ENCODE measurements at places on chromosomes 7 and 10. TPM values are rescaled to one million over a fixed set of nuclear protein-coding genes. Genes with fewer than 3 reads are reported as not detected.

- DNase-seq: no peak
Measured at GRCh38 chr7:91778416-91778815, 102.1 kb downstream of the MTERF1 start.

- DNase-seq: peak; percentile 38
Measured at GRCh38 chr7:13991791-13992595, 2.5 kb upstream of the ETV1 start.

GRCh38 chr10:77146712-77147336 lies 490.8 kb downstream of the KCNMA1 start:
- DNase-seq: no peak

- no peak for DNase-seq
Measured at GRCh38 chr7:4134204-4134603, 547.9 kb upstream of the FOXK1 start.

GRCh38 chr10:122503886-122504609 lies 42.7 kb downstream of the HTRA1 start:
- peak; percentile 60 for DNase-seq

GRCh38 chr7:80623503-80624252 lies 14.8 kb upstream of the CD36 start:
- no peak for DNase-seq

- DNase-seq: no peak
Measured at GRCh38 chr7:2120841-2121830, 111.6 kb downstream of the MAD1L1 start.

DNA sequence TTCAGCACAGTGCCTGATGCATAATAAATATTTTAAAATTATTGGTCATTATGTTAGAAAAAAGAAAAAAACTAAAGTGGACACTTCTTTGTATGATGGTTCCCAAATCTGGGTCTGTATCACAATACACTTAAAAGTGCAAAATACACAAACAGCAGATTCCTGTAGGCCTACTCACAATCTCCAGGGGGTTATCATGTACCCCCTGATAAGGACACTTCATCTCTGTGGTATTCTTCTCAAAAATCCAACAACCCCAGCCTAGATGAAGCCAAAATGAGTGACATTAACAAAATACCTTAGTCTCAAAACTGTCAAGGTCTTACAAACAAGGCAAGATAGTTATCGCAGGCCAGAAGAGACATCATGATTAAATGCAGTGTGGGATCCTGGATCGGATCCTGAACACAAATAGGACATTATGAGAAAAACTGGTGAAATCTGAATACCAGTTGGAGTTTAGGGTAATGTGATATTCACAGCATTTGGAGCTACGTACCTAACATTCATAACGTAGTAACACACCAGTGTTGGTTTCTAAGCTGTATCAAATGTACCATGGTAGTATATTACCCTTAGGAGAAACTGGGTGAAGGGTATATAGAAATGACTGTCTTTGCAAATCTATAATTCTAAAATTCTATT lies 45.2 kb downstream of the NSUN6 start:
- no peak for DNase-seq

DNA sequence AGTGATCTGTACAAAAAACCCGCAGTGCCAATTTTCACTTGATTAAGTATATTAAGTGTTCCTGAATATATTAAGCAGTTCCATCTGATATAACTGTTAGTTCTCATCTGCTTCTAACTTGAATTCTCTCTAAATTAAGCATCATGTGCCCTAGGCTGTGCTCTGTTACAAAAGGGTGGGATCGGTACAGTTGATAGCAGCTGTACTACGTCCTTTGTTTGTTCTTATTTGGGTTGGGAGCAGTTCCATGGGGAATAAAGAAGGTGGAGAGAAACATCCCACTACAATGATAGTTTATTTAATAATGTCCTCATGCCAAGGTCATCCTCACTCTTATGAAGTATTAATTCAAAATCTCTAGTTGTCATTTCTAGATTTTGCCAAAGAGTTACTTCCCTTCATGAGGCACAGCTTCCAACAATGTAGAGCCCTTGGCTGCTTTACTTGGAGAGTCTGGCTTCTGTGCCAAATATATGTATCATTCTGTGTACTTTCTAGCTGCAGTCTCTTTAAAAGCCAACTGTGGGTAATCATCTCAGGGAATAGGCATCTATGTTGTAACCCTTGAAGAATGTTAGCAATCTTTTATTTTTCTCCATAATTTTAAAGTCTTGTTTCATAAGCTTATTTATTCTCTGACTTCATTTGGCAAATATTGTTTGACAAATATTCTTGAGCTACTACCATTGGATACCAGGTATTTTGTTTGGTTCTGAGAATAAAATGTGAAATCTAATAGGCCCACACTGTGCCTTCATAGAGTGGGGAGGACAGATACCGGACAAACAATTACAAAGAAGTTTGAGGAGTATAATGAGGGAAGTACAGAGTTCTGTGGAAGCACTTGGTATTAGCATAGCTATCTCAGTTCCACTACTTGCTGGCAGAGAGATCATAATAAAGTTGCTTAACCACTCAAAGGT lies 22.4 kb upstream of the AHR start:
- DNase-seq: peak; percentile 42

GRCh38 chr10:24958721-24959381 lies 6.4 kb upstream of the PRTFDC1 start:
- peak; percentile 84 for DNase-seq

GRCh38 chr7:92602352-92603088 lies 12.3 kb upstream of the FAM133B start:
- DNase-seq: no peak

DNA sequence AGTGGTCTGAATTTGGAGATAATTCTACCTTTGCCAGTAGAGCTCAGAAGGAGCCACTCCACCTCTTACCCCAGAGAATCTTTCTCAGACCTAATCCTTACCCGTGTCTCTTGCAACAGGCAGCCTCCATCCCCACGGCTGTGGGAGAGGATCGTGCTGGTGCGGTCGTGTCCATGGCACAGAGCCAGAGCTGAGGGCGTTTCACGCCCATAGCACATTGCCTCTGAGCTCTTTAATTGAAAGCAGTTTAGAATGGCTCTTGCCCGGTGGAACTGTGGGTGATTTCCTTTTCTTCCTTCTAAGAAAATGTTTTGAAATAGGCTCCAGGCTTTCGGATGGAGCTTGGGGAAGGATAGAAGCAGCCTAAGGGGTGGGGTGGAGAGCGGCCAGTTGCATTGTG lies 41.5 kb downstream of the PRF1 start:
- no peak for DNase-seq

DNA sequence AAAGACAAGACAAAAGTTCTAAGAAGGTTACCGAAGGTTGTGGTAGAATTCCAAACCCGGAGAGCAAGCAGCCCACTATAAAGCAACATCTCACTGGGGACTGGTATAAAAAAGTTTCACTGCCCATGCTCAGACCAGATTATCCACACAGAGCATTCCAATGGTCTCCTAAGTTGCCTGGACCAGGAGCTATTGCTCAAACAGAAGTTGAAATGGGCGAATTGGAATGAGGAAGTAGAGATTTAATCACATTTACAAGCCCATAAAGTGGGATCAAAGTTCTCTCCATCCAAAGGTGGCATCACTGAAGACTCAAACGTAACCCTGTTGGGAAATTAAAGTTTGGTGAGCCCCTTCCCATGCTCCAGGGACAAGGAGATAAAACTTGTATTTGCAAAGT lies 19.8 kb downstream of the OR2F1 start:
- DNase-seq: no peak

GRCh38 chr7:112122798-112123197 lies 83.4 kb downstream of the DOCK4 start:
- no peak for DNase-seq

- no peak for DNase-seq
Measured at GRCh38 chr10:132449051-132449810, 52.2 kb downstream of the PWWP2B start.

DNA sequence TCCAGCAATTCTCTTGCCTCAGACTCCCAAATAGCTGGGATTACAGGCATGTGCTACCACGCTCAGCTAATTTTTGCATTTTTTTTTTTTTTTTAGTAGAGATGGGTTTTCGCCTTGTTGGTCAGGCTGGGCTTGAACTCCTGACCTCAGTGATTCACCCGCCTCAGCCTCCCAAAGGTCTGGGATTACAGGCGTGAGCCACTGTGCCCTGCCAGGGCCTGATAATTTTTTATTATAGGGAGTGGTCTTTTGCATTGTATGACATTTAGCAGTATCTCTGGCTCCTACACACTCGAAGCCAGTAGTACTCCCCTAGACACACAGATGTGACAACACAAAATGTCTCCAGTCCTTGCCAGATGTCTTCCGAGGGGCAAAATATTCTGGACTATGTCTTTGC lies 124.0 kb downstream of the DKK1 start:
- DNase-seq: no peak

DNA sequence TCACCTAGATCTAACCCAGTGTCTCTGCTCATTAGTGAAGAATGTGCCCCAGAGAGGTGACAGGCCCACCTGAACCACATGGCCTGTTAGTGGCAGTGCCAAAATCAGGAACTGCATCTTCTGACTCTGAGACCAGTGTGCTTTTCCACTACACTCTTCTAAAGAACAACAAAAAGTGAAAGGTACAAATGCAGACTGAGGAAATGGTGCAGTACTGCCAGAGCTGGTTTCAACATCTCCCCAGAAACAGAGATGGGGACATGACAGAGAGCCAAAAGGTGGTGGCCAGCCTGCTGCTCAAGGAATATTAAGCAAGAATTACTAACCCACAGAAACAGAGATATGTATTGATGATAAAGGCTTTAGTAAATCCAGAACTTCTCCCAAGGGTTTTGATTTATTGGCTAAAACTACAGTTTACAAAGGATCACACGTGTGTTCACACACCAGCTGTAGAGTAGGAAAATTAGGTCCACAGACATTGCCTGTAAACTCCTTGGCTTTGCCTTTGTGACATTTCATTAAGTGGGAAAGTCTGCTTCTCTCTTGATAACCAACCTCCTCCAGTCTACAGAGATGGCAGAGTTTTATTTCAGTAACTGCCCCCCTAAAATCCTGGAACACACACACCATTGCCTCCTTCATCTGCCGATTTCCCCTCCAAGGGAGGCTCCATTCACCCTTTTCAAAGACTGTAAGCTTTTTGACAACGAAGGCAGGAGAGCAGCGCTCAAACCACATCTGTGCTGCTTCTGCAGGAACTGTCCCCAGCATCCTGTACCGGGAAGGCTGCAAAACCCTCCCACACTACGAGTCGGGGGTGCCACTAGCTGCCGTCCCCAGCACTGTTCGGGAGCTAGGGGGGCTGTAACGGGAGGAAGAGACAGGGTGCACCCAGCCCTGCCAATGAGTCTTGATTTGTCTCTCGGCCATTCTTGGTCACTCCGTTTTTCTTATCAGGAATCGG lies 29.8 kb downstream of the GSDME start:
- no peak for DNase-seq

ZNF655 gene
- polyA plus RNA-seq: 42.0 TPM

ACBD7 gene
- polyA plus RNA-seq: 0.59 TPM

ANKRD61 gene
- polyA plus RNA-seq: 1.7 TPM

SEMA4G gene
- polyA plus RNA-seq: 7.3 TPM

PPIA gene
- 647 TPM for polyA plus RNA-seq

CNPY4 gene
- polyA plus RNA-seq: 29.7 TPM

COL28A1 gene
- polyA plus RNA-seq: 1.1 TPM

TIMM23 gene
- 49.5 TPM for polyA plus RNA-seq

CPA2 gene
- 0.28 TPM for polyA plus RNA-seq

DOCK4 gene
- 10.6 TPM for polyA plus RNA-seq

NDUFA5 gene
- polyA plus RNA-seq: 109 TPM

All from hindlimb muscle (tissue), 1 donor.